ENCODE measurements at places on chromosomes 16 and 17. TPM values are rescaled to one million over a fixed set of nuclear protein-coding genes. Genes with fewer than 3 reads are reported as not detected.

The TBC1D26 gene
- 1.0 TPM for total RNA-seq

The CYGB gene
- 0.52 TPM for total RNA-seq

The NXPH3 gene
- total RNA-seq, result not detected

The NACA2 gene
- not detected for total RNA-seq
